ENCODE measurements at places on chromosomes 7 and 10.

- DNase-seq: no peak
Measured at GRCh38 chr10:102812231-102812876, 24.9 kb downstream of the CYP17A1 start.

DNA sequence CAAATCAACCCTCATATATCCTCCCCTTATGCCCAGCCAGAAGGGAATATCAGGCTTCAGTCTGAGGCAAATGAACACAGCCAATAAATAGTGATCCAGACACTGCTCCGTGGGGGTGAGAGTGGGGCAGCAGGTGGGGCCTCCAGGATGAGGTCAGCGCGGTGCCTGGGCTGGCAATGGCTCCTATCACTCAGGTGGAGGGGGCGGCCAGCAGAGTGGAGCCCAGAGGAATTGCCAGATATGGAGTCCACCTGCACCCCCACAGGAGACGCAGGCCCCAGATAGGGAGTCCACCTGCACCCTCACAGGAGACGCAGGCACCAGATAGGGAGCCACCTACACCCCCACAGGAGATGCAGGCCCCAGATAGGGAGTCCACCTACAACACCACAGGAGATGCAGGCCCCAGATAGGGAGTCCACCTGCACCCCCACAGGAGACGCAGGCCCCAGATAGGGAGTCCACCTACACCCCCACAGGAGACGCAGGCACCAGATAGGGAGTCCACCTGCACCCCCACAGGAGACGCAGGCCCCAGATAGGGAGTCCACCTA lies 78.0 kb upstream of the PPP2R2D start:
- DNase-seq: no peak

- DNase-seq: peak; percentile 49
Measured at GRCh38 chr7:117323851-117324711, 1.2 kb upstream of the WNT2 start.

GRCh38 chr7:66556549-66557213 lies 72.0 kb upstream of the KCTD7 start:
- no peak for DNase-seq

DNA sequence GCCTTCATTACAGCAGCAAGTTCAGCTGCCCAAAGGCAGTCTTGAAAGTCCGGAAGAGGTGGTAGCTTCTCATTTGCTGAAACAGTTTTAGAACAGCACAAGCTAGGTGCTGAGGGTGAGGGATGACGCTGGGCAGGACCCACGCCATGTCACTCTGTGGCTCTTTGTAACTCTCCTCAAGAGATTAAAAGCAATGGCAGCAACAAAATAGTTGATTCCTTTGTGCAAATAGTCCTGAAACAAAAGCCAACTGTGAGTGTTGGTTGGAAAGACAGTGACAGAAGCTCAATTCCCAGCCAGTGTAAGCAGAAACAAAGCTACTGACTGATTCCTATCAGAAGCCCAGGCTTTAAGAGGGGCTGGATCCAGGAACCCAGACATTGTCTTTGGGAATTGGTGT lies 47.6 kb upstream of the AQP1 start:
- no peak for DNase-seq

DNA sequence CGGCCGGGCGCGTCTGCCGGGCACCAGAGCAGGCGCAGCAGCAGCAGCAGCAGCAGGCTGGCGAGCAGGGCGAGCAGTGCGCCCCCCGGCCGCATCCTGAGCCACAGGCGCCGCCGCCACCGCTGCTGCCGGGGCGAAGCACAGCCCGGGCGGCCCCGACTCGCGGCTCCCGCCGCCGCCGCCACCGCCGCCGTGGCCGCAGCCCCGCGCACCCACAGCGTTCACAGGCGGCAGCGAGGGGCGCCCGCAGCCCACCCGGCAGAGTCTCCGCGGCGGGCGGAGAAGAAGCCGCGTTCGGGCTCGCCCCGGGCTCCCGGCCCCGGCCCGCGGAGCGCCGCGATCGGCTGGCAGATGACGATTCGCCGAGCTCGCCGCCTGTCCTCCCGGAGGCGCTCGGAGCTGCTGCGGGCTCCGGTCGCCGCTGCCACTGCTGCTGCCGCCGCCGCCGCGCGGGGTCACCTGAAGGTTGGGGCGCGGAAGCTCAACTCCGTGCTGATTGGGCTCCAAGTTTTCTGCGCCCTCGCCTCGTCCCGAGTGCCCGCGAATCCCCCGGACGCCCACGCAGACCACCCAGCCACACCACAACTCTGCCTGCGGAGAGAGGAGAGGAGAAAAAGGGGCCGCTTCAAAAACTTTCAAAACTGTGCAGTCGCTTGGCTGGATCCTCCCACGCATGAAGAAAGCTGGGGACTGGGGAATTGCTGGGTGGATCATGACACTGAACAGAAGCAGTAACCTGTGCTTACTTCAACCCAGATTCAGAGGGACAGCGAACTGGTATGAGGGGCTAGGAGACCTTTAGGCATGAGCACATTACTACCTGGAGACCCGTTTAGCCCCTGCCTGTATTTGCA lies at the start of gene ST8SIA6:
Gene ST8SIA6 (minus strand): TSS at position 435 of the 854 bp plus-strand sequence. CDS start 340 bp downstream, at position 95.
- peak; percentile 42 for DNase-seq

GRCh38 chr7:152140560-152140959 lies 115.1 kb downstream of the GALNT11 start:
- DNase-seq: no peak

DNA sequence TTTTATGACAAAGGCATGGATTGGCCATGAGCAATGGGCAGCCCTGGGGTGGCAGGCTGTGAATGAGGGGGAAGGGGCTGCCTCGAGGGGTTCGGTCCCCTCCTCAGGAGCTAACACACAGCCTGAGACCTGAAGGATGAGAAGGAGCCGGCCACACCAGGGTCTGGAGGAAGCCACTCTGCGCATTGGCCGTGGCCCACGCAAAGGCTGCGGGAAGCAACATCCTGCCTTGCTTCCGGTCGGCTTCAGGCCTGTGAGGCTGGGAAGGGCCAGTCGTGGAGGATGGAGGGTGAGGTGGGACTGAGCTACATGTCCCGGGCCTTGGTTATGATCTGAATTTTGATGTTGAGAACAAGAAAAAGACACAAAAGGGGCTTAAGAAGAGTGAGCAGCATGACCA lies 49.4 kb downstream of the RGS10 start:
- DNase-seq: no peak

- DNase-seq: peak; percentile 46
Measured at GRCh38 chr7:27204851-27205322, 5.0 kb upstream of the HOXA13 start.

DNA sequence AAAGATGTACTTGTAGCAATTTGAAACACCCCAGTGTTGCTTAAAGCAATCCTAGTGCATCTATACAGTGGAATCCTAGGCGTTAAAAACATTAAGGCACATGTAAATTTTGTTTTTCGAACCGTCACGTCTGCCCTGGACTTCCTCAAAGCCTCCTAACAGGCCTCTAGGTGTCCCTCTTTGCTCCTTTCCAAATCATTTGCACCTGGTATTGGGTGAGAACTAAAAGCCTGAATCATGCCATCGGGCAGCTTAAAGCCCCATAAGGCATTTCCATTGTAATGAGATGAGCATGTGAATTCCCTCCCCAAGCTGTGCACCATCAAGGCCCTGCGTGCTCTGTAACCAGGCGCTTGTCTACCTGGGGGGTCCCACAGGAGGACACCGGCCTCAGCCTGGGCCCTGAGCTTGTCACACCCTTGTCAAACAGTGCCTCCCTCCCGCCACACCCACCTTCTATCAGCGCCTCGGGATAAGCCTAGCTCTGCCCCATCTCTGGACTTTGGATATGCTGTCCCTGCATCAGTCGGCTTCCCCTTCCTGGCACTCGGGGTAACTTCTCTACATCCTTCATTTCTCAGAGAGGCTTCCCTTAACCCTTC lies 89.2 kb downstream of the WDR11 start:
- peak; percentile 46 for DNase-seq

GRCh38 chr10:78993261-78993945 lies 75.4 kb upstream of the ZMIZ1 start:
- no peak for DNase-seq

DNA sequence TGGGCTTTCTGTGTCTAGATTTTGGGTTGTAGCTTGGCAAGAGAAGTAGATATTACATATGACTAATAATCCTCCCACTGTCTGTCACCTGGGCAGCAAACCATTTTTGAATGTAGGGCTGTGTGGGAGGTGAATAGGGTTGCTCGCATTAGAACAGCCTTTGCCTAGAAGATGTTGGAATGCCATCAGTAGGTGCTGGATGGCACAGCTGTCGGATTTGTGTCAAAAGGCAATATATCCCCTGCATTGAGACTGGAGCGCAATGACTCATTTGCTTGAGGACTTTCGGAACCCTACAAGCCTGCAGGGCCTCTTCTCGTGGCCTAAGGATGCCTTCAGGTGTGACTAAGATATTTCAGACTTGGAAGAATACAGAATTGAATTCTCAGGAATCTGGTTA lies 323.8 kb downstream of the GPR158 start:
- no peak for DNase-seq

- no peak for DNase-seq
Measured at GRCh38 chr7:153382641-153383101, 623.1 kb downstream of the ACTR3B start.

DNA sequence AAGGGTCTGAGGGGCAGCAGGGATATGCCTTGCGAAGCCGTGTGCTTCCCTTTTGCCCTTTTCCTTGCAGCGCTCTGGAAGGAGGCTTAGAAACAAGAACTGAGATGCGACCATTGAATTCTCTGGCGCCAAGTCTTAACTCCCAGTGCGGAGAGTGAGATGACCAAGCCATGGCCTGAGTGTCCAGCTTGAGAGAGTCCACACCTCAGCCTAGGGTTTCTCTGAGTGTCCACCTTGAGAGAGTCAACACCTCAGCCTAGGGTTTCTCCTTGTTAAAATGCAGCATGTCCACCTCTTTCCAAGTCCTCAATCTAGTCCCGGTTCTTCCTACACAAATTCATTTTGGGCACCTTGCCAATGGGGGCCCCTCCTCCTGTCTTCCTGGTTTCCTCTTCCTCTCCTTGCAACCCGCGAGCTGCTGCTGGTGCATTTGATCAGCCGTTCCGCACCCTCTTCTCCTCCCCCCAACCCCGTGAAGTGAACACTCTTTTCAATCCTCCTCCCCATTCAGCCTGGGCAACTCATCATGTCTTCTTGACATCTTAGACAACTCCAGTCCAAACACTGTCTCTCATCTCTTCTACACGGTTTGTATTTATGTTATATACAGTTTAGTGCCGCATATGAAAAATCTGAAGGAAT lies 178.2 kb upstream of the PITRM1 start:
- DNase-seq: no peak

- DNase-seq: no peak
Measured at GRCh38 chr10:33190406-33190805, 144.1 kb downstream of the NRP1 start.

- DNase-seq: no peak
Measured at GRCh38 chr7:127177156-127177555, 75.6 kb downstream of the GRM8 start.

GRCh38 chr7:6256677-6257535 lies 15.5 kb downstream of the CYTH3 start:
- no peak for DNase-seq

GRCh38 chr7:41148521-41148951 lies 554.4 kb downstream of the INHBA start:
- DNase-seq: no peak

- DNase-seq: peak; percentile 14
Measured at GRCh38 chr7:45181286-45181960, 23.8 kb downstream of the RAMP3 start.

DNA sequence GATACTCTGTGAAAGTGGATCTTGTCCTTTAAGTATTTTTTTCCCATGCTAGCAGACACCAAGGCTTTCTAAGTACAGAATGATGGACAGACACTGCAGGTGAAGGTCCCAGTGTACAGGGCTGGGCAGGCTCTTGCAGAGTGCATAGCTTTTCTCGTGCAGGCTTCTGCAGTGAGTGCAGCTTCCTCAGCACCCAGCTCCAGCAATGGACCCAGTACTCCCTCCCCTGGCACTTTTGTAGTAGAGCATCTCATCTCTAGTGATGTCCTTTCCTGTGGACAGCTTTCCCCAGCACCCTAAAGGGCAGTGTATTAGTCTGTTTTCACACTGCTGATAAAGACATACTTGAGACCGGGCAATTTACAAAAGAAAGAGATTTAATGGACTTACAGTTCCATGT lies 104.3 kb downstream of the CUL2 start:
- DNase-seq: peak; percentile 60

DNA sequence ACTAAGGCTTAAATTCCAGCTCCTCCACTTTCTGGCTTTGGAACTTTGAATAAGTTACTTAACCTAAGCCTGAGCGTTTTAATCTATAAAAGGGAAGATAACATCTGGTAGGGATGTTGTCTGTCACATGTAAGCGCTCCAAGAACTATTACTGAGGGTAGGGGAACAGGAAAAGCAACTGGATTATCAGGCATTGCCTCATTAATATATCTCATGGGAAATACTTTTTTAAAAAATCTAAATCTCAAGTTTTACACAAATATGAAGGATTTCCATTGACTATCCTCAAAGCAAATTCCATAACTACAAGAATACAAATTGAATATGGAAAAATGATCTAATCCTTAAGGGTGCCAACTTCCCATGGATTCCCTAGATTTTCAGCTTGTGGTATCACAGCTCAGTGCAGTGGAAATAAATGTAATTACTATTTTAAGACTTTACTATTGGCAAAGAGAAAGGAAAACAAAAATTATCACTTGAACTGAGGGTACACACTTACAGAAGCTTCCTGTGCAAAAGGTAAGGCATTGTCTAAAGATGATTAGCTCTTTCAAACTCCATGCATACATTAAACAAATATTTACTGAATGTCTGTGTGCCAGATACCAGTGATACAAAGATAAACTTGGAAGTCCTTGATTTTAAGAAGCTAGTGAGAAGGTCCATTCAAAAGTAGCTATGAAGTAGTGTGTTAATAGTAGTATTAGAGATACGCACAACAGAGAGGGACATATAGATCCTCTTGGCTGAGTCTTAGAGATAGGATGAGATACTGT lies 38.4 kb downstream of the NT5C2 start:
- DNase-seq: no peak

DNA sequence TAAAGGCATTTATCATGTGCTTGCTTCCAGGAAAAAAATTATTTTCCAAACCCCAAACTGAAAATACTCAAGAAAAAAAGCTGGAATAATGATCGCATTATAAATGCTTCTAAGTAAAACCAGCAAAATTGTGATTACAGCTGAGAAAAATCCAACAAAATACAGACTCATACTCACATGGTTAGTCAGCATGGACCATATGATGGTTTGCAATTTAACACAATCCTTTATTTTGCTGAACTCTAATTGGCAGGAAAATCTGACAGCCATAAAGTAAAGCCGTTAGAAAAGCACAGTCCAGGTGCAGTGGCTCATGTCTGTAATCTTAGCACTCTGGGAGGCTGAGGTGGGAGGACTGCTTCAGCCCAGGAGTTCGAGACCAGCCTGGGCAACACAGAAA lies 59.6 kb downstream of the BRI3 start:
- no peak for DNase-seq

GRCh38 chr7:159147687-159148086 lies 3.0 kb upstream of the VIPR2 start:
- no peak for DNase-seq

- no peak for DNase-seq
Measured at GRCh38 chr7:100093498-100093897, 4.7 kb downstream of the COPS6 start.

DNA sequence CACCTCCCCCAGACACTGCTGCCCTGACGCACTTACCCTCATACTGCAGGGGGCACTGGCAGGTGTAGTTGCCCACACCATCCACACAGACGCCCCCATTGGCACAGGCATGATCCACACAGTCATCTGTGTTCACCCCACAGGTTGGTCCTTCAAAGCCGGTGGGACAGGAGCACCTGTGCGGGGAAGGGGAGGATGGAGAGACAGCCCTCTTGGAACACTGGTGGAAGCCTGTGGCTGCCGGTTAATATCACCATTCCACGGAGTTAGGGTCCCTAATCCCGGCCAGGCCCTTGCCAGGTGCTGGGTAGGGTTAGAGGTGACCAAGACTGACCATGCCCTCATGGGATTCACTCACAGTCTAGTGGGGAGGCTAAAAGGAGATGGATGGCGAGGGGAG lies 171.8 kb downstream of the SLIT1 start:
- DNase-seq: peak; percentile 26

- DNase-seq: no peak
Measured at GRCh38 chr10:64286533-64286932, 765.3 kb downstream of the REEP3 start.

All from H9 (cell line).